ENCODE measurements at places on chromosomes 3 and 15. TPM values are rescaled to one million over a fixed set of nuclear protein-coding genes. Genes with fewer than 3 reads are reported as not detected.

The ARHGEF26 gene
- total RNA-seq, result 0.18 TPM

DNA sequence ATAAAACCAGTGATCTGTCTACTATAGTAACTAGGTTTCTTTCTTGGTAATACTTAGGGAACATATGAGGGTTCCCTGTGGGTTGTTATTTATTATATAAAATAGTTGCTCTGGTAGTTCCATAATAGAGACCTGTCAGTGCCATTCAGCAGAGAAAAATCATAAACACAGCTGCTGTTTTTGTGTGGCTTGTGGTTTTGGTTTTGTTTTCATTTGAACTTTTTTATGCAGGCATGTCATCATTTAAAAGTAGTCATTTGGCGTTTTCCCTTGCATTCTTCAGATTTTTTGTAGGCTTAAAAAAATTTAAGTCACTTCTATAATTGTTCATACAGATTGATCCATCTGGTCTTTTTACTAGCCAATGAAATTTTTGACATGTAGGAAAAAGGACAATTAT lies 47.9 kb downstream of the PIK3CA start:
- H3K4me3 ChIP-seq, result no peak overlapping the region
- peaks cover 9% of the 10 kb centered on the region for H3K36me3 ChIP-seq
- no peak for DNase-seq

The GOLGA8K gene
- total RNA-seq, result 0.89 TPM

The CERS3 gene
- 0.09 TPM for total RNA-seq

GRCh38 chr15:93035953-93036810 lies 52.8 kb downstream of the RGMA start:
- H3K27ac ChIP-seq, result peak overlapping the region; percentile 52
- H3K4me1 ChIP-seq, result peaks cover 6% of the 10 kb centered on the region
- no peaks in the 10 kb centered on the region for H3K36me3 ChIP-seq

The PGBD4 gene
- total RNA-seq, result 3.4 TPM

DNA sequence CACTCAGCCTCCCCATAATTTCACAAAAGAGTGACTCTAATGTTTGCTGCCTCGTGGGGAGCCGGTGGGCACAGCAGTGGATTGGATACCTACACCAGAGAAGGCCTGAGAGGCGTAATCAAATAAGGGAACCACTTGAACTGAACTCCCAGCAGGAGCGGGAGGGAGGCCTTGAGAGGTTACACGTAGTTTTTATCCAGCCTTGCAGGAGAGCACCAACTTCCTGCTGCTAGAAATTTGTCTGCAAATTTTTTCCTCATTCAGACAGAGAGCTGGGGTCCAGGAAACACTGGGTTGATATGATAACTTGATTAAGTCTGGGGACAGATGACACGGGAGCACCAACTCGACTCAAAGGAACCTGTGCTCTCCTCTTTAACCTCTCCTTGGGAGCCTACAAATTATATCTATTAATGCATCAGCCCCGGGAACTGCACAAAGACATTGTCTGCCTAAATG lies 69.8 kb downstream of the HES1 start:
- DNase-seq, result no peak
- H3K27ac ChIP-seq, result no peak overlapping the region
- H3K4me1 ChIP-seq, result peaks cover 20% of the 10 kb centered on the region
- H3K36me3 ChIP-seq, result no peaks in the 10 kb centered on the region

GRCh38 chr3:106120356-106120755 lies 251.5 kb upstream of the CBLB start:
- peaks cover 6% of the 10 kb centered on the region for H3K36me3 ChIP-seq
- H3K4me1 ChIP-seq, result peaks cover 23% of the 10 kb centered on the region
- no peak overlapping the region for H3K4me3 ChIP-seq
- H3K27me3 ChIP-seq, result no peaks in the 10 kb centered on the region
- H3K27ac ChIP-seq, result peak overlapping the region; percentile 21
